ENCODE measurements at places on chromosomes 6 and 20.

- H3K27me3 ChIP-seq = peaks cover 2% of the 10 kb centered on the region
- H3K4me3 ChIP-seq = no peak overlapping the region
- DNase-seq = peak; percentile 41
Measured at GRCh38 chr6:143397227-143398222, 53.0 kb downstream of the ADAT2 start.

DNA sequence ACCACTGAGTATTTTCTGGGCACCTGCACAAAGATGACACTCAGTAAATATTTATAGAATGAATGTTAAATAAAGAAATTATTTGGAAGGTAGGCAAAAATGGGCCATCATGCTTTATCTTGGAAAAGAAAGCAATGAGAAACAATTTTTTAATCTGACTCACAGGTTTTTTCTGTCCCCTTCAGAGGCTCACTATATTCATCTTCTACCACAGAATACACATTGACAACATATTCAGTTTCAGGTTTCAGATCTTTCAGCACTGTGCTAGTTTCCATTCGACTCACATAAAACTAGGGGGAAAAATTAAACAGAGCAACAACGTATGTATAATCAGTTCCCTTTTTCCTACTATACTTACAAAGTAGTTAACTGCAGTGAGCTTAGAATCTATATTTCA, 58.3 kb downstream of the COL12A1 start:
- H3K4me1 ChIP-seq = peaks cover 1% of the 10 kb centered on the region
- no peaks in the 10 kb centered on the region for H3K36me3 ChIP-seq
- peaks cover 25% of the 10 kb centered on the region for H3K27me3 ChIP-seq
- no peak overlapping the region for H3K4me3 ChIP-seq
- DNase-seq = no peak
- H3K27ac ChIP-seq = no peak overlapping the region

- no peaks in the 10 kb centered on the region for H3K36me3 ChIP-seq
- no peak for DNase-seq
- H3K4me1 ChIP-seq = no peaks in the 10 kb centered on the region
- H3K27ac ChIP-seq = no peak overlapping the region
- H3K4me3 ChIP-seq = no peak overlapping the region
Measured at GRCh38 chr6:107982486-107982885, 24.5 kb upstream of the SEC63 start.

- no peaks in the 10 kb centered on the region for H3K36me3 ChIP-seq
- no peak overlapping the region for H3K27ac ChIP-seq
- DNase-seq = no peak
- H3K27me3 ChIP-seq = peaks cover 1% of the 10 kb centered on the region
- no peak overlapping the region for H3K4me3 ChIP-seq
- no peaks in the 10 kb centered on the region for H3K4me1 ChIP-seq
Measured at GRCh38 chr6:117008618-117009017, 131.6 kb downstream of the RFX6 start.

GRCh38 chr6:116136373-116136772, 10.4 kb upstream of the COL10A1 start:
- H3K36me3 ChIP-seq = peaks cover 3% of the 10 kb centered on the region
- no peak overlapping the region for H3K27ac ChIP-seq
- H3K4me3 ChIP-seq = no peak overlapping the region
- peaks cover 10% of the 10 kb centered on the region for H3K4me1 ChIP-seq
- no peak for DNase-seq
- no peaks in the 10 kb centered on the region for H3K27me3 ChIP-seq

- H3K4me1 ChIP-seq = no peaks in the 10 kb centered on the region
- no peak overlapping the region for H3K27ac ChIP-seq
- no peak overlapping the region for H3K4me3 ChIP-seq
- no peaks in the 10 kb centered on the region for H3K36me3 ChIP-seq
- no peak for DNase-seq
Measured at GRCh38 chr6:148611213-148611612, 135.6 kb upstream of the UST start.

- H3K36me3 ChIP-seq = peaks cover 4% of the 10 kb centered on the region
- H3K27me3 ChIP-seq = no peaks in the 10 kb centered on the region
- H3K4me3 ChIP-seq = no peak overlapping the region
- no peaks in the 10 kb centered on the region for H3K4me1 ChIP-seq
- H3K27ac ChIP-seq = no peak overlapping the region
- no peak for DNase-seq
Measured at GRCh38 chr6:160121981-160122380, 366 bp downstream of the SLC22A1 start.

GRCh38 chr6:75934643-75935472, 137.6 kb downstream of the IMPG1 start:
- DNase-seq = peak; percentile 36
- peaks cover 20% of the 10 kb centered on the region for H3K27me3 ChIP-seq
- no peak overlapping the region for H3K27ac ChIP-seq
- H3K36me3 ChIP-seq = no peaks in the 10 kb centered on the region
- peaks cover 7% of the 10 kb centered on the region for H3K4me1 ChIP-seq
- H3K4me3 ChIP-seq = peak overlapping the region; percentile 0

DNA sequence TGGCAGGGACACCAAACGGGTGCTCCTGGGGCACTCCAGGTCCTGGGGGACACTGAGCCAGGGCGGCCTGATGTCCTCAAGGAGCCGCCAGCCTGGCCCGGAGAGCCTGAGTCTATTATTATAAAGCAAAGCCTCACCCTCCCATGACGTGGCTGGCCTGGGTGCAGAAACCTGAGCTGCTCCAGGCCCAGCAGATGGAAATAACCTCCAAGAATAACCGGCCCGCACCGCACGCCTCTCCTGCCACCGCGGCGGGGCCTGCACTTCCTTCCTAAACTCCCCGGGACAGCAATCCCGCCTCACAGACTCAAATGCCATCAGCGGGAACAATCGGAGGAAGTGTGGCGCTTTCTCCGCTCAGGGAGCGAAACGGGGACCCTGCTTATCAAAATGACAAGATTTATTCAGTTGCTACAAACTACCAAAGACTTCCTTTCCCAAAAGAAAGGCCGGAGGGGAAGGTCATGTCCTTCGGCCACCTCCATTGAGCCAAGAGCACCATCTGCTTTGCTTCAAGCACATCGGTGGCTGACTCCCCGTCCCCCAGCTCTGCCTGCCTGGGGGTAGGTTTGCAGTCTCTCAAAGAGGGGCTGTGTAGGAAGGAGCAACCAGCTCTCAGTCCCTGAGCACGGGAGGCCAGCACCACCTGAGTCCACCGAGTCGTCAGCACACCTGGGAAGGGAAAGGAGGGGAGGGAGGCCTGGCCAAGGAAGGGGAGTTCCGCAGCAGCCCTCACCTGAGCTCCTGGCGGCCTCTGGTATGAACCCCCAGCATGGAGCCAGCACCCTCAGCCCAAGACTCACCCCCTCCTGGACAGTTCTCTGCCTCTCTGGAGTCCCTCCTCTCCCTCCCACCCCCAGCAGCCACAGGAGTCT, 78.6 kb upstream of the QKI start:
- H3K36me3 ChIP-seq = no peaks in the 10 kb centered on the region
- peaks cover 15% of the 10 kb centered on the region for H3K27me3 ChIP-seq
- no peak for DNase-seq
- H3K4me1 ChIP-seq = no peaks in the 10 kb centered on the region

GRCh38 chr6:166075186-166075585, 92.5 kb downstream of the TBXT start:
- no peaks in the 10 kb centered on the region for H3K36me3 ChIP-seq
- no peak overlapping the region for H3K27ac ChIP-seq
- H3K27me3 ChIP-seq = peaks cover 1% of the 10 kb centered on the region
- no peaks in the 10 kb centered on the region for H3K4me1 ChIP-seq
- no peak for DNase-seq
- no peak overlapping the region for H3K4me3 ChIP-seq

DNA sequence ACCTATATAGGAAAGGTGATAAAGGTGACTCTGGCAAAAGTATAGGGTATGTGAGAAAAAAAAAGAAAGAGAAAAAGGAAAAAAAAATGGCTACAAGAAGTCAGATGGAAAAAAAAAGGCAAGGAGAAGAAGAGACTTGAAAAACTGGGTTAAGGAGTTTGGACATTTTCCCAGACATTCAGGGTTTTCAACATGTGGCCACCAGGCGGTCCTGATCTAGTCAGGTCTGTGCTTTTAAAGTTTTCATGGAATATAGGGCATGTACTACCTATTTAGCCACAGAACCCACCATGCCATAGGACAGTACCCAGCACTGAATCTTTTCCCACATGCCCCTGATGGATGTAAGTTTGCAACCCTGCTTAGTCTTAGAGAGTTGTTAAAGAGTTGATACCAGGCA, 433.7 kb downstream of the MAFB start:
- no peak for DNase-seq
- peaks cover 8% of the 10 kb centered on the region for H3K27me3 ChIP-seq
- no peak overlapping the region for H3K27ac ChIP-seq

DNA sequence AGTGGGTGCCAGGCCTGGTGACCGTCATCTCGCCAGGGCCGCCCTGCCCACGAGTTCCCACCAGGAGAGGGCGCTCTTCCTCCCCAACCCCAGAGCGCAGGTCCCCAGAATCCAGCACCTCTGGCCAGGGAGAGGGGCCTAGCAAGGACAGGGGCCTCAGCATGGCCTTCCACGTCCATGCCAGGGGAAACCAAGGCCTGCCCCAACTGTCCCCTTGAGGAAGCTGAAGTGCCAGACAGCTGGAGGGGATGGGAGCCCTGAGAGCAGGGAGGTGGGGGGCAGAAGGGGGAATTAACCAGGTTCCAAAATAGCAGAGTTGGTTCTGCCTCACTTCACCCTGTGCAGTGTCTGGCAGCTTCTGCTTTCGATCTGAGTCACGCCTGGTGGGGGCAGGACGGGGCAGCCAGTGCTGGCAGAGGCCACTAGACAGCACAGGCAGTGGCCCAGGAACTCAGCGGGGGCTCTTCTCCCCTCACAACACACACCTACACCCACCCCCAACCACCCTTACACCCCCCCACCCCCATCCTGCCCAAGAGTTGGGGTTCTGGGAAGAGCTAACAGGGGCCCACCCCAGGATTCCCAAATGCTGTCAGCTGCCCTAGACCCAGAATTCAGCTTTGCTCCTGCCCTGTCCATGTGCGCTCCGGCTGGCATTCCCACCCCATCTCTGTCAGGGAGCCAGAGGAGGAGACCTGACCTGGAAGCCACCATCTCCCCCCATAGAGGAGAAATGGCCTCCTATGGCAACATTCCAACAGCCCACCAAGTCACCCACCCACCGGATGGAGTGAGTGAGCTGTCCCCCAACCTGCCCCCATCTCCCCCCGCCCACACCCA, 29.2 kb downstream of the TFEB start:
- DNase-seq = peak; percentile 90
- no peaks in the 10 kb centered on the region for H3K36me3 ChIP-seq
- peak overlapping the region; percentile 34 for H3K4me3 ChIP-seq

DNA sequence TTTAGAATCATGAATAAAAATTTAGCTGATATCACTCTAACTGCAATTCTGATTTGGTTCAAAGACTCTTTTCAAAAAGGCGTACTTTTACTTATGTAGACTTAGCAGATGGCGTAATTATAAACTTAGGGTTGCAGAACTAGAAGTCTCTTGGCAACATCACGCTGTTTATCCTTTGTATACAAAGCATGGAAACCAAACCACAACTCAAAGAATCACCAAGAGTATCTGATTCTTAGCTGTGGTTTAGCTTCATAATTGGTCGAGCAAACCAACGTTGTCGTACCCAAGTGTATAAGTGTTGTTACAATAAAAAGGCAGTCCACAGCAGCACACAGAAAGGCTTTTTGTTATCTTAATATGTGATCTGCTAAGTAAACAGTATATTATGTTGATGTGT, 18.2 kb downstream of the STMND1 start:
- DNase-seq = no peak
- peaks cover 21% of the 10 kb centered on the region for H3K27me3 ChIP-seq
- H3K36me3 ChIP-seq = no peaks in the 10 kb centered on the region

GRCh38 chr20:44067650-44068081, 119.3 kb downstream of the JPH2 start:
- no peak overlapping the region for H3K27ac ChIP-seq
- no peak for DNase-seq
- H3K36me3 ChIP-seq = no peaks in the 10 kb centered on the region
- H3K27me3 ChIP-seq = no peaks in the 10 kb centered on the region
- H3K4me1 ChIP-seq = peaks cover 52% of the 10 kb centered on the region

DNA sequence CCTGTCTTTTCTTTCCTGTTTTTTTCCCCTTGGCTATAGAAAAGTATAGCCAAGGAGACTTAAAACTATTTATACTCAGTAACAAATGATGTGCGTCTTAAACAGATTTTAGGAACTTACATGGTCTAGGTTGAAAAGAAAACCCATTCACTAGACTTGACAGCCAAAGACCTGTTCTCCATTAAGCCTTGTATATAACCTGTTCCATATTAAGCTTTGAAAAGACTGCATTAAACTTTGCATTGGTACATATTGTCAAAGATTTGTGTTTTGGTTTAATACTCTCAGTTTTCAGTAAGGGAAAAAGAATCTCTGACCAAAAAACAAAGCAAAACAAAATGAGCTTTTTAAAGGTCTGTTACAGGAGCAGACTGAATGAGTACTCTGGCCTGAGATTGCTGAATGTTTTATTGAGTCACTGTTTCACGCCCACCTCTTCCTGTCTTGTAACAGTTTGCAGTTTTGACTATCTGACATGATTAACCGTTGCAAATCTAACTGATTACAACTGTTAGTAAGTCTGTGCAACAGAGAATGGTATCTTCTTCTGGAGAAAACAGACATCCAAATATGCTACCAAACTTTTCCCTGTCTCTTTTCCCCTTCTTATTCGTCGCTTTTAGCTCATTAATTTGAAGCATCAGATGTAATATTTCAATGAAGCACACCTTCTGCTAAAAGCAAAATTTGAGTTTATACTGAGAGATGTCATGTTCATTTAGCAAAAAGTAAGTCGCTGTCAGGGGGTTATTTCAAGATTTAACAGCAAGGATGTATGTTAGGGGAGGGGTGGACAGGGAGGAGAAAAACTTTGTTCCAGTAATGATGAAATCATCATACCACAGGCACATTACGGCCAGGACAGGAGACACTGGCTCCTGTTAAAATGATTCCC, 59.1 kb upstream of the SUPT3H start:
- peaks cover 50% of the 10 kb centered on the region for H3K36me3 ChIP-seq
- peaks cover 74% of the 10 kb centered on the region for H3K4me1 ChIP-seq
- H3K4me3 ChIP-seq = peak overlapping the region; percentile 59

GRCh38 chr20:1674361-1674760, 16.8 kb upstream of the SIRPG start:
- peaks cover 95% of the 10 kb centered on the region for H3K4me1 ChIP-seq
- peak; percentile 61 for DNase-seq
- H3K27me3 ChIP-seq = no peaks in the 10 kb centered on the region
- H3K4me3 ChIP-seq = peak overlapping the region; percentile 28
- H3K36me3 ChIP-seq = peaks cover 35% of the 10 kb centered on the region

DNA sequence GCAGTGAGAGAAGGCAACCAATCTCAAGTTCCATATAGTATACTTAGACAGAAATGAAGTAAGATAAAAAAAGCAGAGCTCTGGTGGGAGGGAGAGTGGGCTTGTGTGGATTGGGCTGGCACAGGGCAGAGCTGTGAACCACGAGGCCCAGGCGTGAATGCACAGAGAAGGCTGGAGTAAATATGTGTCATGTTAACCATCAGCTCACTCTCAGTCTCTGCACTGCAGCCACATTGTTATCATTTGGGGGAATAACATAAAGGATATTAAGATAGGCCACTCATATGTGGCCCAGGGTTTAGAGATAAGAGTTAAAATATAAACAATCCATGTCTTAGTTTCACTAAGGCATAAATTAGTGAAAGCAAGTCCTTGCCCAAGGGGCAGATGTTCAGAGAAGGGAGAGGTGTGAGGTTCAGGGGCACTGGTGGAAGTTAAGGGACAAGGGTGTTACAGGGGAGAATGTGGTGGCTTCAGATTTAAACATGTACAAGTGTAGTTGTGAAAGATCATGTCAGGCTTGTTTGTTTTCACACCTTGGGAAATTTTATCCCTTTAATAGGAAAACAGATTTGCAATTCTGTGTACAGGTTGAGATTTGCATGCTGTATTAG, 14.4 kb downstream of the GMPR start:
- H3K36me3 ChIP-seq = no peaks in the 10 kb centered on the region
- no peak overlapping the region for H3K27ac ChIP-seq
- DNase-seq = no peak
- no peaks in the 10 kb centered on the region for H3K27me3 ChIP-seq
- H3K4me3 ChIP-seq = no peak overlapping the region
